ENCODE measurements at places on chromosomes 1 and 21.

DNA sequence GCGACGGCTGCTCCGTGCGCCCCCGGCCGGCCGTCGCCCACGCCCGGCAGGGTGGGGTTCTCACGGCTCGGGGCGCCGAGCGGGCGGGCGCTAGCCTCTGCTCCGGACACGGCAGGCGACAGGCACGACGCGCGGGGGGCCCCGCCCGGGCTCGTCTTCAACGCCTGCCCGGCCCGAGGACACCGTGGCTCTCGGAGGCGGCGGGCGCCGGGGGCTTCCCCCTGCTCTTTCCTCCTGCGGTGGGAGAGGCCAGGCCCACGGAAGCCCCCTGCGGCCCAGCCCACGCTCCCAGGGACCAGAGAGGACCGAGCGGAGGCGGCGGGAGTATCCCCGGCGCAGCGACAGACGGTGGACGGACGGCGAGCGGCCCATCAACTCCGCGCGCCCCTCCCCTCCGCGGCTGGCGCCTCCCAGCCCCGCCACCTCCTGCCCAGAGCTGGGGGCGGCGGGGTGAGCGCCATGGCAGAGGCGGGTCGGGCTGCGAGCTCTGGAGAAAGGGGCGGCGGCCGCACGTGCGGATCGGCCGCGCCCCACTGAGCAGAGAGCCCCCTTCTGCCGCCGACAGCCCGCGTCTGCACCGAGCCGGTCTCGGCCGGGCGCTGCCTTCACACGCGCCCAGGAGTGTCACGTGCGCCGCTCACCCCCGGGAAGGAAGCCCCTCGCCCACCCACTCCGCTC is at the start of the genes SHE and TDRD10:
SHE (minus strand) TSS at position 347 of the 678 bp plus-strand sequence. CDS start 386 bp downstream, outside the sequence.
TDRD10 (plus strand) TSS at position 154 of the 678 bp plus-strand sequence. CDS start 4,685 bp downstream, outside the sequence.
- no peak for DNase-seq

- DNase-seq, result no peak
Measured at GRCh38 chr21:26130249-26130881, 40.2 kb downstream of the APP start.

- no peak for DNase-seq
Measured at GRCh38 chr1:115057661-115058254, 28.1 kb downstream of the TSHB start.

GRCh38 chr1:992362-992761 is 7.5 kb downstream of the HES4 start:
- no peak for DNase-seq

GRCh38 chr1:94434365-94435045 is 16.3 kb downstream of the ABCD3 start:
- no peak for DNase-seq

- DNase-seq, result no peak
Measured at GRCh38 chr1:193730017-193730416, 543.6 kb upstream of the B3GALT2 start.

- DNase-seq, result no peak
Measured at GRCh38 chr1:6266641-6267040, 5.7 kb upstream of the GPR153 start.

- no peak for DNase-seq
Measured at GRCh38 chr1:27539901-27540861, 50.2 kb upstream of the WASF2 start.

DNA sequence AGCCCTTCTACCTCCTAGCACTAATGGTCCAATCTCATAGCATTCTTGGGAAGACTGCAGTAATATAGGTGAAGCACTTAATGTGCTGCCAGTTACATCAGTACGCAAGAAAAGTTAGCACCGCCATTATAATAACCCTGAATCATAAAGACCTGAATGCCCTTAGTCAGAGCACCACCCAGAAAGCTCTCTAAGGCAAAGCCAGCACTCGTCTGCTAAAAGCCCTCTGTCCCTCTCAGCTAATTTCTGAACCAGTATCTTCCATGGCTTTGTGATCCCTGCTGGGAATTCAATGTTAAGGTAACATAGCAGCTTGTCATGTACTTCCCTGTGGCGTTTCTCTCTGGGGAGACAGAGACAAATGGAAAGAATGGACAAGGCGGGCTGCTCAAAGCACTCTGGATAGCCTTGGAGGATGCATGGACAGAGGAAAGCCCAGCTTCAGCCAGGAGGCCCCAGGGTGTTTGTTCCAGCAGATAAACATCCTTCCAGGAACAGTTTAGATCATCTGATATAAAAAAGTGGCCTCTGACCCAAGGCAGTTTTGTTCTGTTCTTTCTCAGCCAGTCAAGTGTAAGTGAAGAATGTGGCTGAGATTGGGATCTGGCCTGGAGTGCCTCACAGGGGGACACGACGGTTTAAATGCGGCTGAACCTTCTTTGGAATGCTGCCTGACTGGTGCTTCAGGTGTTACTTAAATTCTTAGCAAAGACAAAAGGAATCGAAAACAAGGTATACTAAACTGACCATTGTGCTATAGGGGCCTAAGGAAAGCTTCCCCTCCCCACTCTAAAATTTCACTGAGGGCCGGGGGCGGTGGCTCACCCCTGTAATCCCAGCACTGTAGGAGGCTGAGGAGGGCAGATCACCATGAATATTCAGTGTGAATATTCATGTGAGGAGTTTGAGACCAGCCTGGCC is 58.1 kb upstream of the VTCN1 start:
- no peak for DNase-seq
